ENCODE measurements at places on chromosomes 7 and 10.

- DNase-seq: no peak
Observed at GRCh38 chr7:141442781-141443180, 108.4 kb upstream of the AGK start.

- no peak for DNase-seq
Observed at GRCh38 chr7:122602800-122603199, 96.1 kb downstream of the RNF133 start.

GRCh38 chr10:132510174-132510611 is 27.4 kb upstream of the INPP5A start:
- DNase-seq: no peak

- DNase-seq: no peak
Observed at GRCh38 chr7:81445462-81445861, 324.4 kb downstream of the HGF start.

DNA sequence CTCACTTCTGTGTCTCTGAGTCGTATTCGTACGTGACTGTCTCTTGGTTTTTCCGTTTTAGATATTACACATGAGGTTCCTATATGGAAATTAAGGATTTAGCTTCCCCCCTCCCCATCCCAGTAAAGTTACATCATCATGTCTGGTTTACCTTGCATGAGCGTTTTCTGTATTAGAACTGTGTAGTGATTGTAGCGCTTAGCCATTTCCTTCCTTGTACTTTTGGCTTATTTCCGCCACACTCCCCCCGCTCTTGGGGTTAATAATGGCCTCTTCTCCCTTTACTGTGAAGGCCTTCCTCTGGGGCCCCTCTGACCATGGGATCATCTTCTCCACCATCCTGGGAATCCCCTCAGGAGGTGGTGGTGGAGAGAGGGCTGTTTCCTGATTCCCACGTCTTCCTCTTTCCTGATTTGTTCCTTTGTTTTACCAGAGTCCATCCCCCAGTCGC is 27.2 kb upstream of the AP5Z1 start:
- DNase-seq: no peak

DNA sequence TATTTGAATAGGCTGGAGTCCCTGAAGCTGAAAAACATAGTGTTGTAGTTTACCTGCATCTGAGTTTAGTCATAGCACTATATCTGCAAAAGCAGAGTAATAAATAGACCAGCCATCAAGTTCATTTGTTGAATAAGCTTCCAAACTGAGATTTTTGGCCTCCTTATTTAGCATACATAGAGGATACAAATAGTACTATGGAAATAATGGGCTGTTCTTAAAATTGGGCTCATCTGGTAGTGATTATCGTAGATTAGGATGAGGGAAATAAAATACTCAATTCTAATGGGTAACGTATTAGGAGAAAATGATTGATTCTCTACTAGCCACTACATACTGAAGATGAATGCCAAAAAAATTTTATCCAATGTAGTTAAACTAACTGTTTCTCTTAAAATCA is 41.4 kb upstream of the TMEM196 start:
- DNase-seq: no peak

- no peak for DNase-seq
Observed at GRCh38 chr10:76043261-76043660, 611.8 kb downstream of the LRMDA start.

DNA sequence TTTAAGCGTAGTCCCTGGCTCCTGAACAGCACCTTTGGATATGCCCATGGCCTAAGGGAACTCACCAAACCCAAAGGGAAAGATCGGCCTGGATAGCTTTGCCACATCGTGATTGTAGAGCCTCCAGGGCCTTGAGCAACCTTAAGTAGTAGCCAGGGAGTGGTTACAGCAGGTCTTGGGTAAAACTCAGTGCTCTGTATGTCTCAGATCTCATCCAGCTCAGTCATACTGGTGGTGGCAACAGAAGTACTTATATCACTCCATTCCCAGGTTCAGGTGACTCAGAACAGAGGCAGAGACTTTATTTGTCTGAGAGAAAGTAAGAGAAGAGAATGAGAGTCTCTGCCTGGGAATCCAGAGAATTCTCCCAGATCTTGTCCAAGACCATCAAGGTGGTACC is 39.1 kb upstream of the AASS start:
- DNase-seq: no peak

- no peak for DNase-seq
Observed at GRCh38 chr10:49330127-49330665, 31.2 kb downstream of the C10orf71 start.

GRCh38 chr10:119403921-119404320 is 138.6 kb downstream of the RGS10 start:
- no peak for DNase-seq
